ENCODE measurements at places on chromosomes 16 and 17.

DNA sequence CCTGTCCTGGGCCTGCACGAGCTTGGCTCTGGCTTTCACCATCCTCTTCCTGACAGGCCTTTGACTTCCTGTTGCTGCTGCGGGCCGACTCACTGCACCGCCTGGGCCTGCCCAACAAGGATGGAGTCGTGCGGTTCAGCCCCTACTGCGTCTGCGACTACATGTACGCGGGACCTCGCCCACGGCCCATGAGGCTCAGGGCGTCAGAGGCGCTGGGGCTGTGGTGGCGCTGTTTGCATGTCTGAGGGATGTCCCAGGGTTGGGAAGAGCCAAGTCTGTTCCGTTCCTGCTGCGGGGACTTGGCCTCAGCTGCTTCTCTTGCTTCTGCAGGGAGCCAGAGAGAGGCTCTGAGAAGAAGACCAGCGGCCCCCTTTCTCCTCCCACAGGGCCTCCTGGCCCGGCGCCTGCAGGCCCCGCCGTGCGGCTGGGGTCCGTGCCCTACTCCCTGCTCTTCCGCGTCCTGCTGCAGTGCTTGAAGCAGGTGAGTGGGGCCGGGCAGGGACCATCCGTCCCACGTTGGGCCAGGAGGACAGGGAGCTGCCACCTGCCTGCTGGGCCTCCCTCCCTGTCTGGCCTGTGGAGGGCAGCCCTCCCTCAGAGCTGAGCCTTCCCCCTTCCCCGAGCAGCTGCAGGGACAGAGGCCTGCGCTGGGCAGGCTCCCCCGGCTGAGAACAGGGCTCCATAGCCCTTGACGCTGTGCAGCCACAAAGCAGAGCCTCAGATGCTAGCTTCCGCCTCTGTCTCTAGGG, 23.8 kb downstream of the TSC2 start:
- DNase-seq: no peak

DNA sequence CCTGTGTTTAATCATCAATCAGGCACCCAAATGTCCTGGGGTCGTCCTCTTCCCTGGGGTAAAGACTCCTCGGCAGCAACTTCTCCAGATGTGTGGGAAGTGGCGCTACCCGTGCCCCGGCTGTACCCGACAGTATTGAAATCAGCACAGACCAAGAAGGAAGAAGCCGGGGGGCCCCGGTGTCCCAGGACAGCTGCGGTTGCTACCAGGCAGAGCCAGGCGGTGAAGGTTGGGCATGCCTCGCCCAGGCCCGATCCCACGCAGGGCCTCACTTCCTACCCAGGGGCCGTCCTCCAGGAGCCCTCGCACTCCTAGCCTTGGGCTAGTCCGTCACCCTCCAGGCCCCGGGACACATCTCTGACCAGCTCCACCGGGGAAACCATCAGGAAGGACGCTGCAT, 9.0 kb upstream of the CCDC154 start:
- DNase-seq: no peak

DNA sequence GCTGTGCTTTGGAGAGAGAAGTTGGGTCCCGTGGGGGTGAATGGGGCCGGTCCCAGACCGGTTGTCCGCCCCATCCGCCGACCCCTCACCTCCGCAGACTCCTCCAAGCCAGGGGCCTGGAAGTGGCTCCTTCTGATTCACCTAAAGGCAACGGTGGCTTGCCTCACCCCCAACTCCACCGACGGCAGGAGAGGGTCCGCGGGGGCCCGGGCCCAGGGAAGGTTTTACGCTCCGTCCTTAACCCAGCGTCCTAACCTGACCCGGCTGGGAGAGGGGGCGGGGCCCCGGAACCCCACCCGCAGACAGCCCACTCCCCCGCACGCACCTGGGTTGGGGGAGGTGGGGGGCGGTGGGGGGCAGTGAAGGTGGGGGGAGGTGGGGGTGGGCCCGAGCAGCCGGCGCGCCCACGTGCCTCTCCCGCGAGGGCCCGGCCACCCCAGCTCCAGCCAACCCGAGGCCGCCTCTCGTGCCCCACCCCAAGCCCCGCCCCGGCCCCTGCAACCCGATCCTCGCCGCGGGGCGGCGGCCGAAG, 12.7 kb upstream of the CD300A start:
- no peak for DNase-seq

GRCh38 chr17:58991718-58992331, 114.9 kb downstream of the TRIM37 start:
- no peak for DNase-seq

DNA sequence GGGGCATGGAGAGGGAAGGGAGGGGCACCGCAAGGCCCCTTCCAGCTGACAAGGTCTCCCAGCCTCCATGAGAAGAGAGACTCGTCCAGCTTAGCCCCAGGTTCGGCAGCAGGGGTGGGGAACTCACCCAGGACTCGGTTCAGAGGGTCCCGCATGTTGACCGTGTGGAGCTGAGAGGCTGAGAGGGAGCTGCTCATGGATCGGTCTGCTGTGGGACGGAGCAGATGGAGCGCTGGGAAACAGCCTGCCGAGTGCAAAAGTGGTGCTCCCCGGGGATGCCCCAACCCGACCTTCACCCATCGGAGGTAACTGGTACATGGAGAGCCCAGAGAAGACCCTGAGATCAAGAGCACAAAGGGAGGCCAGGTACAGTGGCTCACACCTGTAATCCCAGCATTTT, 4.9 kb downstream of the CSF3 start:
- DNase-seq: no peak

- DNase-seq: no peak
These were observed 212.5 kb downstream of the NTN1 start for GRCh38 chr17:9233761-9234160.

DNA sequence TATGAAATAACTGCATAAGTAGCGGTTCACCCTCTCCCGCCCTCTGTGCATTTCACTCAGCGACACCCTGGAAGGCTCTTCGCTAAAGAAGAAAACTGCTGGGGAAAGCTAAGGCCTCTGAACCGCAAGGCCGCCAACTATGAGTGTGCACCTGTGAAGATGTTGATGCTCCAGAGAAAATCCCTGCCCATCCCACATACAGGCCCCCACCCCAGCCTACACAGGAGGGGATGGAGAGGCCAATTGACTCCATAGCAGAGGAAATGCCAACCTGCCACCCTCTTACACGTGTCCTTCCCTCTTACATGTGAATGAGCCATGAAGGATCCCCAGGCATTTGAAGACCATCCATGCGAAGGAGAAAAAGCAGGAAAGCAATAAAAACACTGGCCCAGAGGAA, 104.8 kb downstream of the MGAT5B start:
- DNase-seq: no peak

GRCh38 chr17:77565166-77565565, 393.3 kb upstream of the TNRC6C start:
- no peak for DNase-seq

DNA sequence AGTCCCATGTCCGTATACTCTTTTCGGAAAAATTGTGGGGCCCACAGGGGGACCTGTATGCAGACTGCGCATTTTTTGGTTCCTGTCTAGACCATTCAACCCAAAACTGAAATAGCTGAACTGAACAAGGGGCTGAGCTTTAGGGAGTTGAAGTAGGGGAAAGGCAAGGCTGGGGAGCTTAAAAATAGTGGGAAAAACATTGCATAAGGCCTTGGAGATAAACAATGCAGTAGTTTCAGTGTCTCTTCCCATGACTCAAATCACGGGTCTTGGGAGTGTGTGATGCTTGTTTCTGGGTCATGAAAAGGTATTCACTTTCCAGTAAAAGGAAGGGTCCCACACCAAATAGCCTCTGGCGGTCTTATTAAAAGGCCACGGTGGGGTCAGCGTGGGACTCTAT, 402.8 kb upstream of the SALL1 start:
- DNase-seq: no peak

GRCh38 chr17:65852911-65853310, 291.5 kb upstream of the AXIN2 start:
- DNase-seq: no peak

DNA sequence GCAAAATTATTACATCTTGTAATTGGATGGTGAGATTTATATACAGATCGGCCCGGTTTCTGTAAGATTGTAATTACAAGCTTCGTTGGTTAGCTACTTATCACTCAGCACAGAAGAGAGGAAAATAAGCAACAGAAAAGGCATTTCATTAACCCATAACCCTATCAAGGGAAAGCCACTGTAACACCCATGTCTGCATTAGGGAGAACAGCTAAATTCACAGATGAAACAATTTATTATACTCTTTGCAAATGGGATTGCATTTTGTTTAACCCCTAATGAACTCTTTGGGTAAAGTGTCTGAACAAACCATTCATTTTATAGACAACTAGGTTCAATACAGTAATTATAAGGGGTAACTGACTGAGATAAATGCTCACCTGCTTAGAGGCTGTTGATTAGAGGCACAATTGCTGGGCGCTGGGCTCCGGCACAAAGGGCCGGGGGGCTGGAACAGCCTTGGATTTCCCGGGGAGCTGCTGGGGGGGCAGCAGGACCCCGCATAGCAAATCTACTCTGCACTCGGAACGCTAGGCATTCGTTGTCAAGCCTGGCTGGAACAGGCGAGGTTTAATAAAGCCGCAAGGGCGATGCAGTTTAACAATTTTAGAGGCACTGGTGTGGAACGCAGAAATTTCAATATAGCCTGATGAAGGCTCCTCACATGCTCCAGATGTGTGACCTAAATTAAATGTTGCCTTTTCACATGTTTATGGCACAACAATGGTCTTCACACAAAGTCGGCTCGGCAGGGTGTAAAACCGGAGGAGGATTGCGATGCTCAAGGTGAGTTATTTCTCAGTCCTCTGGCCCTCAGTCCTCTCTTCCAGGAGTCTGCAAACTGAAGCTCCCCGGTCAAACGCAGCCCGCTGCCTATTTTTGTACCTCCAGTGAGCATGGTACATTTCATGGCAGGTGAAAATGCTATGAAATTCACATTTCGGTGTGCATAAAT, 134.0 kb upstream of the IRX6 start:
- DNase-seq: no peak

- no peak for DNase-seq
These were observed 346.9 kb downstream of the FOXL1 start for GRCh38 chr16:86925067-86925791.

DNA sequence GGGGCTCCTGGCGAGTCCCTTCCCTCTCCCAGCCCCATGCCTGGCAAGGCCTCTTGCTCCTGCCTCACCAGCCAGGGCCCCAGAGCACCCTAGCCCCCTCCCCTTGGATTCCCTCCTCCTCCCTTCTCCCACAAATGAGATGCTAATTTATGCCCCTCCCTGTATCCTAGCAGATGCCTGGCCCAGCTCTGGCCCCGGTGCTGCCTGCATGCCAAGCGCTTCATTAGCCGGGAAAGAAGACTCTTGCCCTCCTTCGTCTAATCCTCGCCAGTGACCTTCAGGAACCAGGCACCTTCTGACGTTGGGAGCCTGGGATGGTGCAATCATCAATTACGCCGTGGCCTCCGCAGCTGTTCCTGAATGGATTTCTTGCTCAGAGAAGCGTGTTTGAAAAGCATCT, 127.8 kb downstream of the SDK2 start:
- no peak for DNase-seq

- DNase-seq: no peak
These were observed 5.0 kb downstream of the EARS2 start for GRCh38 chr16:23552161-23552560.

DNA sequence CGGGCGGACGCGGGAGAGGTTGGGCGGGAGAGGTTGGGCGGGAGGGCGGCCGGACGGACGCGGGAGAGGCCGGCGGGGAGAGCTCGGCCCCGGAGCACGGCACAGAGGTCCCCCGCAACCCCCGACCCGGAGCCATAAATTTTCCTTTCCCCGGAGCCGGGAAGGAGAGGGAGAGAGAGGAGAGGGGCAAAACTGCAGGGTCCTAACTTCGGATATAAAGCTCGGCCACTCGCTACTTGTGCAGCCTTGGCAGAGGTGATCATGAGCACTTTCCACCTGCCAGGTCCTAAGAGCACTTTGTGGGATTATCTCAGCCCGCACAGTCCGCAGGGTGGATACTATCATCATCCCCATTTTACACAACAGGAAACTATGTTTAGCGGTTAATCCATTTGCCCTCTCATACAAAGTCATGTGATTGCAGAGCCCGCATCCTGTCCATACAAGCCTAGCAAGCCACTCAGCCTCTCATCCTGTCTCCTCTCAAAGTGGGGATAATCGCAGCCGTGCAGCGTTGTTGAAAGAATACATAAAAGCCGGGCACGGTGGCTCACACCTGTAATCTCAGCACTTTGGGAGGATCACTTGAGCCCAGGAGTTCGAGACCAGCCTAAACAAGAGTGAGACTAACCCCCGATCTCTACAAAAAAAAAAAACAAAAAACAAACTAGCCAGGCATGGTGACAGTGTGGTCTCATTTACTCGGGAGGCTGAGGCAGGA, 780 bp upstream of the DCAKD start:
- peak; percentile 41 for DNase-seq

DNA sequence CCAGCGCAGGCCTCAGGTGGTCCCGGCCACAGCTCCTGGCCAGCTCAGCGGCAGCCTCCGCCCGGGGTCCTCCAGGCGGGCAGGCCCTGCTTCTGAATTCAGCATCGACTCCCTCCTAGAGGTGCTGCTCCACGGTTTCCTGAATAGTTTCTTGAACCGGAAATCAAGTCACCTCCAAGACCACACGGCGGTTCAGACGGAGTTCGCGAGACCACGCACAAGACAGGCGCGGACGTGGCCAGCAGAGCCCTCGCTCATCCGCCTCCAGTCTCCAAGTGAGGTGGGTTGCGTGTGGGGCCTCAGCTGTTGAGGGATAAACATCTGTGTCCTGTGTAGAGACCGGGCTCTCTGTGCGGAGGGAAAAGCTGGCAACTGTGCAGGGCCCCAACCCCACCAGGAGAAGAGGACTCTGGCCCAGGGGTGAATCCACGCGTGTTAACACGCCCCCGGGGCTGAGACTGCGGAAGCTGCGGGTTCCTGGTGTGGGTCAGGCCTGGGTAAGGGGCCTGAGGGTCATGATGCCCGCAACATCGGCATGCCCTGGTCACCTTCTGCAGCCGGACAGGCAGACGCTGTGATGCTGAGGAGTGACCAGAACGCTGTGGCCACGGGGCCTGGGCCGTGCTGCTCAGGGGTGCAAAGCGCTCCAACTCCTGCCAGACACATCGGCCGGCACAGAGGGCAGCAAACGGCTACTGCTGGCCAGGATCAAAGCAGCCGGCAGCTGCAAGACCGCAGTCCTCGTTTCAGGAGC, 55.0 kb upstream of the METRNL start:
- no peak for DNase-seq

DNA sequence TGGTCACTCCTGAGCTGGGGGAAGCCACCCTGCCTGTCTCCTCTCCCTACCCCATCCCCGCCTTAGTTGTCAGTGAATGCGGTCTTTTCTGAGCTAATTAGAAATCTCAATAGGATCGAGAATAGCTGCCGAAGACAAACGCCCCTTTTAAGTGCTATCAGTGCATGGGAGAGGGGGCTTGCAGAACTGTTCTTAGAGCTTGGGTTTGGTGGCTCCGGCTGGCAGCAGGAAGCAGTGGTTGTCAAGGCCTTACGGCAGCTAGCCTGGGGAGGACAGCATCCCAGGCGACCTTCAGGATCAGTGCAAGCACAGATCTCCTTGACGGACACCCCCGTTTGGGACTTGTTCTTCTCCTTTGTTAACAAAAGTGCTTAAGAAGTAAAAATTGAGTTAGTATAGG, 195.1 kb downstream of the CCDC182 start:
- DNase-seq: no peak

- peak; percentile 32 for DNase-seq
These were observed 25.6 kb upstream of the ABCC11 start for GRCh38 chr16:48272837-48273421.

Data from C1 segment of cervical spinal cord (tissue), 14 donors.